Urinary bladder (tissue), 4 donors: ENCODE measurements at places on chromosomes 11 and 22. TPM values are rescaled to one million over a fixed set of nuclear protein-coding genes. Genes with fewer than 3 reads are reported as not detected.

Gene NAALAD2
- 49.1 TPM for total RNA-seq

Gene TMEM138
- total RNA-seq = 25.5 TPM

Gene DDX25
- 0.32 TPM for total RNA-seq

Gene MS4A7
- 19.5 TPM for total RNA-seq

Gene GGT1
- 4.1 TPM for total RNA-seq

Gene TEX12
- 2.9 TPM for total RNA-seq

Gene SCN4B
- total RNA-seq = 4.8 TPM

Gene NUP98
- 105 TPM for total RNA-seq
